ENCODE measurements at places on chromosomes 7 and 10.

GRCh38 chr7:92811158-92811557, 25.2 kb downstream of the CDK6 start:
- no peak for DNase-seq

DNA sequence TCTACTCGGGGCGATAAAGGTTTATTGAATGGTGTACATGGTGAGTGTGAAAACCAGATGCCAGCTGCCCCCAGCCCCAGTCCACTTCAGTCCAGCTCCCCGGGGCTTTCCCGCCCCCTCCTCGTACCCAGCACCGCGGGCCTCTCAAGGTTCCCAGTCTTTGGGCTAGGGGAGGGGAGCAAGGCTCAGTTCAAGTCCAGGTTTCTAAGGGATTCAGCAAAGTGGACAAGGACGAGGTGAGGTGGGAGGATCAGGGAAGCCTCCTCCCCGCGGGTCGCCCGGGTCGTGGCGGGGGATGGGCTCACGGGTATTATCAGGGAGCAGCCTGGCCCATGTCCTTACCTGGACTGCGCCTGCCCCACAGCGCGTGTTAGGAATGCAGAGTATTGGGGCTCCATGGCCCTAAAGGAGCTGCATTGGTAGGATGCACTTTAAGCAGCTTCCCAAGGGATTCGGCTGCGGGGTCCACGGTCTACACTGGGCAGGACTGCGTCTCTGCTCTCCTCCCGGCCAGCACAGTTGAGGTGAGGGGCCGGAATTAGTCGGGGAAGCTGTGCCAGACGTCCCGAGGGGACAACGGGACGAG, 541 bp upstream of the PFKFB3 start:
- DNase-seq = no peak

- DNase-seq = no peak
Observed at GRCh38 chr10:62584731-62585130, 210.6 kb downstream of the ZNF365 start.

DNA sequence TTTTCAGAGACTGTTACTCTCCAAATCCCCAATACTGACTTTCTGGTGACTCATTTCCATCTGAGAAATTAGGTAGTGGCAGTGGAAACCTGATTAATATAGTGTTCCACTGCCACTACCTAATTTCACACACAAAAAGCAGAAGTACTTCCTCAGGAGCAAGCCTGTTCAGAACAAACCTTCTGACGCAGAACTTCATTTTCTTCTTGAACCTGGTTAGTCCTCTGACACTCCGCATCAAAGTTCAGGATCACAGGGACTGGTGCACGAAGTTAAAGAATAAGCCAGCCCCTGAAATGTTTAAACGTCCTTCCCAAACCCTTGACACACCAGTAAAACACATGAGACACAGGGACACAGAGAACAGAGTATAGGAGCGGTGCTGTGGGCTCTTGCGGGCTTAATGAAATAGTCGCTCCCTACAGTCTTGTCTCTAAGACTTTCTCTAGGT, 4.4 kb downstream of the WDR91 start:
- DNase-seq = no peak

GRCh38 chr10:5563321-5563961, 38.7 kb downstream of the CALML3 start:
- DNase-seq = no peak

DNA sequence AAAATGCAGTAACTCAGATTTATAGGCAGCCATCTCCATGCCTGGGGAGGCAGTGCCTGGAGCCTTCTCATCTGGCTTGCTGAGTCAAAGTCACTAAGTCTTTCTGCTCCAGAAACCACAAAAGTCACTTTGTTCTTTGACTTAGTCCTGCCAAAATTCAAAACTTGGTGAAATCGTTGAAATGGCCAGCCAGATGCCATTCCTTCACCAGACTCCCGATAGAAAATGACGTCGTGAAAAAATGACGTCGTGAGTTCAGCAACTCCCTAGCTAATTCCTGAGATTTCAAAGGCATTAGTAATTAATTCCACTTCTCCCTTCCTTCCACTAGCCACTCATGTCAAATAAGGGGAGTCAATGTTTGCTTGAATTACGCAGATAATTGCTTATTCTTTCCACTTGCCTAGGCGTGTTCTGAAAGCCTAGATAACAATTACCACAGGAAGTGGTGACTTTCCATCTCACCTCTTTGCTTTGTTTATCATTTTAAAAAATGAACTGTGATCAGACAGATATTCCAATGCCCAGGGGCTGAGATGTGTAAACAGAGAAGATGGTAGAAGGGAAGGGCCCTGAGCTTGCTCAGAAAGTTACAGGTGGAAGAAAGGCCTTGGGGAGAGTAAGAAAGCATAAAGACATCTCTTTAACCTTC, 48.5 kb upstream of the OSBPL3 start:
- DNase-seq = no peak

GRCh38 chr7:129163875-129164544, 19.5 kb downstream of the TSPAN33 start:
- DNase-seq = no peak

DNA sequence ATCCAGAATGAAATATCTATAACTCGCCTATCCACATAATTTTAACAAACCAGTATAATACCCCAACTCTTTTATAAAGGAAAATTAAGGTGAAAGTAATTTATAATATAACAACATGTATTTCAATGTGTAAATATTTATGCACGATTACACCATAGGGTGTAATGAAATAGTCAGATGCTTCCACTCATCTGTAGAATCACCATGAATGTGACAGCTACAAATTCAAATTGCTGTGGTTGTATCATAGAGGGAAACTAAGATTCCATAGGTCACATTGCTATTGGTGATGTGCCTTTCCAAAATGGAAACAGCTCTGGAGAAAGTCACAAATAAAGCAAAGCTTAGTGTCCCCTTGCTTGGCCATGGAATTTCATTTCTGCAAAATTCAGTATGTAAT, 95.7 kb downstream of the CPED1 start:
- no peak for DNase-seq

- DNase-seq = no peak
Observed at GRCh38 chr7:4612237-4612636, 69.9 kb upstream of the FOXK1 start.

Measured in stimulated activated CD8-positive, alpha-beta memory T cell treated with anti-CD3 and anti-CD28 coated beads, Interleukin-12 subunit alpha, Interleukin-12 subunit beta, amount 100 ng/mL, for 4 hours (primary cell).